ENCODE measurements at places on chromosomes 1 and 21.

GRCh38 chr1:38111589-38111988, 65.0 kb upstream of the POU3F1 start:
- no peak for DNase-seq

DNA sequence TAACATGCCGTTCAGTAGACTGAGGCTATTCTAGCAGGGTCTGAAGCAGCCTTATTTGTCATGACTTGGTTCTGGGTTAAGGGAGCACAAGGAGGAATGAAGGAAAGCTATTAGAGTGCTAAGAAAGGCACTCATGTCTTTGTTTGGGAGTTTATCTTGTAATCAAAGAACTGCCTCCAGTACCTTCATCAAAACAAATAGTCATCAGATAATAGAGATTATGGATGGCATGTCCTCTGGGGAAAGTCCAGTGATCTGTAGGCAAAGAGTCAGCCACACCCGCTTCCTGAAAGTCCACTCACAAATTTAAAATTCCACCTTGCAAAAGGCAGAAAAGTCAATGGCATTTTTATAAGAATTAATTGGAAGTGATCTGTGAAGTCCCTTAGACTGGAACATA, 56.8 kb downstream of the ESRRG start:
- no peak for DNase-seq

- no peak for DNase-seq
Observed at GRCh38 chr1:91073299-91073698, 51.5 kb upstream of the ZNF644 start.

DNA sequence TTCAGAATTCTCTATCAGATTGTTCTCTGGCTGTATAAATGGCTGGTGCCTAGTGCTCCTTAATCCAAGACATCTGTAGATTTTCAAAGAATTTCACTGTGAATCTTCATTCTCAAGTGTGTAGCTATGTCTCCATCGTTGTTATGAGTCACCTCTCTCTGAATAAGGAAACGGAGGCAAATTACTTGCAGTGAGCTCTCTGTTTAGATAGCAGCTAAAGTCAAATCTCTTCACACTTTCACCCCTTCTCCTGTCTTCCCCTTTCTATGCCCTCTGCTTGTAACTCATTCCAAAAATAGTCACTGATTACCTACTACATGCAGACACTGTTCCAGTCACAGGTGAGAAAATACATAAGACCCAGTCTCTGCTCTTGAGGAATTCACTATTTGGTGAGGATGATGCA, 39.7 kb downstream of the CHML start:
- no peak for DNase-seq

GRCh38 chr1:180376253-180376652, 126.1 kb downstream of the ACBD6 start:
- no peak for DNase-seq

DNA sequence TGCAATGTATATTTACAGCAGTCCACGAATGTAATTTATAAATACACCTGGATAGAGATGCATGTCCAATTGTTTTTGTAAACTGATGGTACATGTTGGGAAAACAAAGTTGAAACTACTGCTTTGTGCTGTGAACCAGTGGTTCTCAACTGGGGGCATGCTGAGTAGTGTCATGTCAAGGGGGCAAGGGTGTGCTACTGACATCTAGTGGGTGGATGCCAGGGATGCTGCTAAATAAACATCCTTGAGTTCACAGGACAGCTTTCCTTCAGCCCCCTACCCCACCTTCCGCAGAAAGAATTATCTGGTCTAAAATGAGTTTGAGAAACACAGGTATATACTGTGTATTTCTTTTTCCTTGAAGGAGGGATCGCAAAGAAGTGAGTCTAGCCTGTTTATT, 95.9 kb downstream of the RASAL2 start:
- no peak for DNase-seq

- no peak for DNase-seq
Observed at GRCh38 chr1:8821084-8821483, 3.6 kb upstream of the RERE start.

DNA sequence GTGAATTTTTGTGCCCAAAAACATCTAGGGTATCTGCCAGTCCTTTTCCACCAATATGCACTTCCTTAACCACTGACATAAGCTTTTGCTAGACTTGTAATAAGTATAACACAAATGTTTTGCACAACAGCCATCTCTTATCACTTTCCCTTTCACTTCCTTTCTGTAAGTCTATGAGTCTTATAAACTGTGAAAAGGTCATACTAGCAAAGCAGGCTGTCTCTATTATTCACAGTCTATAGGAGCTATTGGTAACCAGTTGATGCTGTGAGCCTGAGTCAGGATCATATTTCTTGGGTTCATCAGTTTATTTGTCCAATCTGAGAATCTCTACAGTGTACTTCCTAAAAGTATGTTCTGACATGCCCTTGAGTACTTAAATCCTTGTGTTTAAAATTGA, 172.6 kb downstream of the CHRM3 start:
- no peak for DNase-seq

DNA sequence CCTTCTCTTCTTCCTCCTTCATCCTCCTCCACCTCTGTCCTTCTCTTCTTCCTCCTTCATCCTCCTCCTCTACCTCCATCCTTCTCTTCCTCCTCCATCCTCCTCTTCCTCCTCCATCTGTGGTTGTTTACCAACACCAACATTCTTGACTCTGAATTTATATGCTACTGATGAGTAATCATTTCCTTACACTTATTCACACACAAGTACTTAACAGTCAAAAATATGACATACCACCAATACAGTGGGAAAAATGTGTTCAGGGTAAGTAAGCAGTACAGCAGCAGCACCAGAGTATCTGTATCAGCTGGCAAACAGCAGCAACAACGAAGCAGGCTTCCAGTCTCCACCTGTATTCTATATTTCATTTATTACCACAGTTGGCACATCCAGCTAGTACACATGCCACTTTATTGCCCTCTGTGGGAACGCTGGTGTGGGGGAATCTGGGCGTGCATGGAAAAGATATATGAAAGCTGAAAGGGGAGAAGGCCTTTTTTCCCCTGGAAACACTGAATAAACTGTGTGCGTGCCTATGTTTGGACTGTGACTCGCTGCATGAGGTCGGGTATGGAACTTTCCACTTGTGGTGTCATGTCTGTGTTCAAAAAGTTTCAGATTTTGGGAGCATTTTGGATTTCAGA, 16.0 kb downstream of the ADSS2 start:
- no peak for DNase-seq

GRCh38 chr21:45982092-45982757, 655 bp downstream of the COL6A1 start:
- DNase-seq: no peak

GRCh38 chr1:212622906-212623305, 14.3 kb downstream of the ATF3 start:
- no peak for DNase-seq

DNA sequence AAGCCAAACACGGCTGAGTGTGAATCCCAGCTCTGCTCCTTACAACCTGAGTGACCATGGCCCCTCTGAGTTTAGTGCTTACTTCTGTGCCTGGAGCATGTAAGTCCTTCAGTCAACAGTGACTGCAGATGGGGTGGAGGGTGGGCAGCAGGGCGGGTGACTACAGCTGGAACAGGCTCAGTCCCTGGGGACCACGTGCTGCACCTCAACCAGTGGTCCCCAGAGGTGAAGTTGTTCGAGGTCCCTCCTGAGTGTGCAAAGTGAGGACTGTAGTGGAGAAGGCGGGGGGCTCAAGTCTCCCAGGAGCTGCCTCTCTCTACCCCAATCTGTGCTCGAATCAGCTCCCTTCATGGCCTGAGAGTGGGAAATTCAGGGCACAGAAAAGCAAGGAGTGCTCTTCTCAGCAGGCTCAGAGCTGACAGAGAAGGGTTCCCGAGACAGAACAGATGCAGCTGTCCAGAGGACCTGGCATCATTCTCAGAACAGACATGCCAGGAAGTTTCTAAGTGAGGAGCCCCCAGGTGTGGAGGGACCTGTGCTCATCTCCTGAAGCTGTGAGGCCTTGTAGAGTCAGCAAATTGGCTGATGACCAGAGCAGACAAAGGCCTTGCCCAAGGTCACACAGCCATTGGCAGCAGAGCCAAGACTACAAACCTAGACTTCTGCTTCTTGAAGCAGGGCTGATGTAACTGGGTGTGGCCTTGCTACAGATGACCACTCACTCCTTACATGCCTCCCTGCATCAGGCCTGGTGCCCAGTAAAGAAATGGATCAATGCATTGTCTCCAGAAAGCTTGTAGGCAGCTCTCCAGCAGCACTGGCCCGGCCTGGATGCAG, 61.7 kb upstream of the EDN2 start:
- DNase-seq: no peak

DNA sequence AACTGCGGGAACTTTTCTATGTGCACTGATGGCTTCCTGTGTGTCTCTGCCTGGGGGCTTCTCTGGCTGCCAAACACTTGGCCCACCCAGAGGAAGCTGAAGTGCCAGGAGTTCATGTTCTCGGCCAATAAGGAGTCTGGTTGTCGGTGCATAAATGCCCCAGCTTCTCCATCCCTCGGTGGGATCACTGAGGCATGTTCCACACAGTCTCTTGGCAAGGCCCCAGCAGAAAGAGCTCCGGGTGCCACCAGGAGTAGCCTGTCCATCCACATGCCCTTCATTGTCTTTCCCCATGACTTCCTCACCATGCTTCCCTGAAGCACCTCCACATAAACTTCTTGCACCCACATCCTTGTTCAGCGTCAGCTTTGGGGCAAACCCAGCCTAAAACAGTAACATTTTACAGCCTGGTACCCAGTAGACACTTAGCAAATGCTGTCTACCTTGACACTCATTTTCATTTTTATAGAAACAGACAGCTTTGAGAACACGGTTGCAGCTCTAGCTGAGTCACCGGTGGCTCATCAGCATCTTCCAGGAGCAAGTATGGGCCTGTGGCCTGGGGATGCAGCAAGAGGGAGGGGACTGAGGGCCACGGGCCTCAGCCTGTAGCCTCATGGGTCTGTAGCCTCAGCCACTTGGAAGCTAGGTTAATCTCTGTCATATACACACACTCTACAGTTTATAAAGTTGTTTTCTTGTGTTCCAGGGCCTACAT, 14.8 kb upstream of the CDCP2 start:
- no peak for DNase-seq

DNA sequence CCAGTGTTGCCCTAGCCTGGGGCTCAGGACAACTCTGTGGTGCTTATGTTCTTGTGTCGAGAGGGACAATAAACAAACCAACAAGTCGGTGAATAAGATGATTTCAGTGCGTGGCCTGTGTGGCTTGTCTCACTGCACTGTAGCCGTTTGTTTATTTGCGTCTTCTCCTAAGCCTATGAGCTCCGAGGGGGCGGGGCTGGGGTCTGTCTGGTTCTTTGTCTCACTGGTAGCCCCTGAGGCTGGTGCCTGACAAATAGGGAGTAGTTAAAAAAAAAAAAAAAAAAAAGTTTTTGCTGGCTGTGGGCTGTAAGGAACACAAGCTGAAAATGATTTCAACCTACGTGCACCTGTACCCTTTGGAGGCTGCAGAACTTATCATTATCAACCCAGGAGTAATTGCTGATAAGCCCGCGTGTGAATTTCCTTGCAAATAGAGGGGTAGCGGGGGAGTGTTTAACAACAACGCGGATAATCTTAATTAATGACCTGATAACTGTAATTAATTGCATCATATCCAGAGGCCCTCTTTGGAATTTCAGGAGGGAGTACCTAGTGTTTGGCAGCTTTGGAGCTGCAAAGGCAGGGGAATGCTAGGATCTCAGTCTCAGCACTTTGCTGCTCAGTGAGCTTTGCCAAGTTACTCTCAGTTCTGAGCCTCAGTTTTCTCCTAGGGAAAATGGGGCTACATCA, 925 bp upstream of the ARHGEF10L start:
- DNase-seq: no peak
